ENCODE measurements at places on chromosomes 4 and X.

GRCh38 chr4:130044788-130045531, 949.0 kb downstream of the C4orf33 start:
- no peak for DNase-seq

- DNase-seq: no peak
Observed at GRCh38 chr4:163649557-163650091, 155.1 kb downstream of the TMA16 start.

GRCh38 chrX:68684291-68684918, 36.9 kb downstream of the STARD8 start:
- peak; percentile 15 for DNase-seq

- no peak for DNase-seq
Observed at GRCh38 chrX:41240509-41240908, 93.5 kb upstream of the DDX3X start.

DNA sequence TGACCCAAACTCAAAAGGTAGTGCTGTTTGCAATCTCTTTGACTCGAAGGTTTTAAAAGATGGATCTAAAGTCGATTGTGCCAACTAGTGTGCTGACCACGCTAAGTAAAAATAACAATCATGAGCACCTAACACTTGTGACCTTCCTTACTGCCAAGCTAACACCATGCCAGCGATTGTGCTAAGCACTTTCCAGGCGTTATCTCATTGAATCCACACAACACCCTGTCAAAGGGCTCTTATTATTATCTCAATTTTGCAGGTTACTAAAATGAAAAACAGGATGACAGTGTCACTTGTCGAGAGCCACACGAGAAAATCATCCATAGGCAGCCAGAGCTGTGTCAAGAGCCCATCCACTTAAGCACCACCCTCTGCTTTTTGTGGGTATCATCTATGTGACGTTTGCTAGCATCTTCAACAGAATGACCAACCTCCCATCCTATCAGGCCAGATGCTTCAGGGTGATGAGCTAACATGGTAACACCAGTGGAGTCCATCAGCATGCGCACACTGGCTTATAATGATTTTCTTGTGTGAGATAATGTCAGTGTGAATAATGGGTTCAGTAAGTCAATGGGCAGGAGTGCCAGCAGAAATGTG, 893 bp upstream of the GAB3 start:
- no peak for DNase-seq

DNA sequence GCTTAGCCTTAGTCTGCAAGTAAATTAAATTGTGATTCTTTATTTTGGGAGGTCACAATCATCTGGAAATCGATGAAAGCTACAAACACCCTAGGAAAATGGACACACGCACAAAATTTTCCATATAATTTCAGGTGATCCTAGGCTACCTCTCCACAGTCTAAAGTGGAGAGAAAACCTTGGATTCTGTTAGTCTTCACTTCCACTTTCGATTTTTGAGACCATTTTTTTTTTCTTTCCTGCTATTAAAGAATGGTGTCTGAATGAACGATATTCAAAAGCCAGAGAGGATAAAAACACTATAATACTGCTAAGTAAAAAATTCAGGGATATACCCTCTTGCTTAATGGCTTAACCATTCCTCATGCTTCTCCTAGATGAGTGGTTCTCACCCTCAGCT, 1.7 kb downstream of the FBXL5 start:
- DNase-seq: no peak

DNA sequence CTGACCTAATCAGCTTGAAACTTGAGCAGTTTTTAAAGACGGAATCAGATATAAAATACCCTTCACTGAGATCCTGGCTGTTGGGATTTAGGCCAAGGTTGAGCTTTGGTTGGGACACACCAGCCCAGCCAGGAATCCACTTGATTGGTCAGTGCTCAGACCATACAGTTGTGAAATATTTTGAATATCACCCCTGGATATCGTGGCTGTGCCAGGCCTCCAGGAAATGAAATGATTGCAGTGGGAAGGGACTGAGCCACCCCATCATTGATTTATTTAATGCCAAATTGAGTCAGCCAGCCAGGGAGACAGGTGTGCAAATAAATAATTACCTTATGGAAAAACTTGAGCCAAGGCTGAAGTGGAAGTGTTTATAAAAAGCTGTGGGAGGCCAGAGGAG, 128.4 kb upstream of the SCML1 start:
- no peak for DNase-seq

DNA sequence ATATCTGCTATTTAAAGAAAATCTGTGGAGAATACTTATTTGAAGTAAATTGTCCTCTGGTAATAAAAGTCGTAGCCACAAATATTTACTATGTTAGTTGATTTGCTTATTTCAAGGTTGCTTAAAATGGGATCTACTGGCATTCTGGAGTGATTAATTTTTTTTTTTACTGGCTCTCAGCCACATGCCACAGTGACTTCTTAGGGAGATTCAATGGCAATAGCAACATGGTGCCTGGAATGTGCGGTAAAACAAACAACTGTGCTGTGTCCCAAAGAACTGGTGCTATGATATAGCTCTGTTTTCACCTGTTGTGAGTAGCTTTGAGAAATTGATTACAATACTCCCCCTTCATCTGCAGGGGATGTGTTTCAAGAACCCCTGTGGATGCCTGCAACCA, 324.3 kb downstream of the GPAT3 start:
- no peak for DNase-seq

- no peak for DNase-seq
Observed at GRCh38 chr4:10288830-10289537, 168.2 kb downstream of the ZNF518B start.

DNA sequence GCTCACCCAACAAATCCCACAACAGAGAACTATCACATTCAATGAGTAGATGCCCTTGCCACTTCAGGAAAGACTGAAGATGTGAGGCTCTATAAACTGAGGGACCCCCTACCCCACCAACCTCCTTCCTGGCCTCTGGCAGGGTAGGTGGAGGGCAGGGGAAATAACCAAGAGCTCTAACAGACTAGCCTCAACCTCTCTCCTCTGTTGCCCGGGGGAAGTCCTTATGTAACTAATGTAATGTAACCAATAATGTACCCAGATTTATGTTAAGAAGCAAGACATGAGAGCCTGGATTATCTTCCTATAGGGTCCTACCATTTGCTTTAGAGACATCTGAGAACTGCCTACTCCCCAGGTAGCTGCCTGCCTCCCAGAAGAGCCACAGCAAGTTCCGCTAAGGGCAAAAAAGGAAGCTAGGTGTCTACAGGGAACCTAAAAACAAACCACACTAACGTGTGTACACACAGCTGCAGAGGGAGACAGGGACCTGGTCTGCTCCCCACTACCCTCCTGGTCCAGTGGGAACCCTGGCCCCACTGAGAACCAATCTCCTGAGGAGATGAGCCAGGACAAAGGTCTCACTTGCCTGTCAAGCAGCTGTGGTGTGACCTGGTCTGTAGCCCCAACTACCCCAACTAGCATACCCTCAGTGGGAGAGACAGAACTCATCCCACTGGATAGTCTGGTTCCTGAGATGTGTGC, 17.7 kb downstream of the OTUD5 start:
- no peak for DNase-seq

DNA sequence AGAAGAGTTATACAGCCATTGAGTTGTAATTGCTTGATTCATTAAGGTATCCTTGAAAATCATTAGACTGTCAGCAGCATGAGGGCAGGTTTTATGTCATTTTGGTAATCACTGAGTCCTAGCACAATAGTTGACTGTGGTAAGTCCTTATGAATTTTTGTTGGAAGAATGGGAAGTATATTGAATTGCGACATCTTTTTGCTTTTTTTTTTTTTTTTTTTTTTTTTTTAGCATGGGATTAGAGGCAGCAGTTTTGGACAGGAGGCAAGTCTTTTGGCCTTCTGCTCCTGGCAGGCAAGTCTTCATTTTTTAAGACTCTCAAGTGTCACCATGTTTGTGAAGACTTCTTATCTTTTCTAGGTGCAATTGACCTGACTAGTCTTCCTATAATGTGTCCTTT, 29.7 kb downstream of the PRRG1 start:
- DNase-seq: no peak

DNA sequence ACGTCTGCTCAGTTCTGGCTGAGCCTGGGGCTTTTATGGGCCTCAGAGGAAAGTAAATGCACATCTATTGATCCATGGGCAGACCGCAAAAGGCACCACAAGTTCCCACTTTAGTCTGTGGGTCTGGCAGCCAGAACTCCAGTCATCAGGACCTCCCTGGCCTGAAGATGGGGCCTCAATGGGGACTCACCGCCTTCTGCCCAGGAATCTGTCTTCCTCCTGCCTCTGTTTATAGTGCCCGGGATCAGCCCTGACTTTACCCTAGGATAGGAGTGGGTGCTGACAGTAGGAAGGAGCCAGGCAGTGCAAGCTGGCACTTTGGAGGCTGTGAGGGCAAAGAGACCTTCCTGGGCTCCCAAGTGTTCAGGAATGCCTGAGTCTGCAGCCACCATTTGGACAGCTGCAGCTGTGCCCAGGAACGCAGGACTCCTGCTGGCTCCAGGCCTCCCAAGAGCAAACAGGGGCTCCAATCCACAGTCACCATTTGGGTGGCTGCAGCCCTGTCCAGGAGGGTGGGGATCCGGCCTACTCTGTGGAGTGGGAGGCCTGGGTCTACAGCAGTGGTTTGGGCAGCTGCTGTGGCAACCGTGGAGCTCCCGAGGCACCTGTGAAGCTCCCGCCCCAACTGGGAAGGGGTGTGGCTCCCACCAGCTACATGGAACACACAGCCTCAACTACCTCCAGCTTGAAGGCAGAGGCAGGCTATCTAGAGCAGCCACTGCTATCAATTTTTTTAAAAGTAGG, 1440.9 kb upstream of the ADGRL3 start:
- DNase-seq: no peak

DNA sequence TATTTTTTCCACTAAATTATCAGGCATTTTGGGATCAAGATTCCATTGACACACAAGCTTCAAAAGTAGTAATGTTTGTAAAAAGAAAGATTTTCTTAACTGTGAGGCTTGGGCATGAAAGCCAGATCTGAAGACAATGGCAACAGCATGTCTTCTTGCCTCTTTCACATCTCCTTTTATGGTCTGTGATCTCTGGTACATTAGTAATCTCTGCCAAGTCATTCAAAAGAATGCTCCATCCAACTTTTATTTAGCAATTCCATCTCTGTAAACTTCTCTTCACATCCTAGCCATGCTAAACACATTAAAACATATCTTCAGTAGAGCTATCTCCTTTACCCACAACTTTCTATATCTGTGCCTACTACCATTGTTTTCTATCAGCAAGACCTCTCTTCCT, 465.4 kb downstream of the FAT4 start:
- no peak for DNase-seq

DNA sequence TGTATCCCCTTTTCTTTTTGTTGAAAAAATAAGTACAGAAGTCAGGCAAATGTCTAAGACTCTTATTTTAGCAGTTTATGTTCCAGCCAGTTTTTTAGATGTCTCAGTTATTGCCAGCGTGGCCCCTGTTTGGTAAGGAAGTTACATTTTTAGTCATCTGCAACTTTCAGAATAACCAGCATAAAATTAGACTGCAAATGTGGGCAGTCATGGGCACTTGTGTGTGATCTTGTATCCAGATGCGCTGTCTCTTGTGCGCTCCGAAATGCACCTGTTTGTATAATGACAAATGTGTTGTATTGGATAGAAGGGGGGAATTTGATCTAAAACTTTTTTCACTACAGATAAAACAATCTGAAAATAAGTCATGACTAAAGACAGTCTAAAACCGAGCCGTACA, 44.3 kb upstream of the CLCN4 start:
- no peak for DNase-seq

- no peak for DNase-seq
Observed at GRCh38 chr4:11430536-11430935, 1.8 kb upstream of the HS3ST1 start.

GRCh38 chr4:168636506-168637196, 139.8 kb downstream of the PALLD start:
- no peak for DNase-seq

- DNase-seq: no peak
Observed at GRCh38 chrX:3449287-3449686, 102.8 kb upstream of the MXRA5 start.

DNA sequence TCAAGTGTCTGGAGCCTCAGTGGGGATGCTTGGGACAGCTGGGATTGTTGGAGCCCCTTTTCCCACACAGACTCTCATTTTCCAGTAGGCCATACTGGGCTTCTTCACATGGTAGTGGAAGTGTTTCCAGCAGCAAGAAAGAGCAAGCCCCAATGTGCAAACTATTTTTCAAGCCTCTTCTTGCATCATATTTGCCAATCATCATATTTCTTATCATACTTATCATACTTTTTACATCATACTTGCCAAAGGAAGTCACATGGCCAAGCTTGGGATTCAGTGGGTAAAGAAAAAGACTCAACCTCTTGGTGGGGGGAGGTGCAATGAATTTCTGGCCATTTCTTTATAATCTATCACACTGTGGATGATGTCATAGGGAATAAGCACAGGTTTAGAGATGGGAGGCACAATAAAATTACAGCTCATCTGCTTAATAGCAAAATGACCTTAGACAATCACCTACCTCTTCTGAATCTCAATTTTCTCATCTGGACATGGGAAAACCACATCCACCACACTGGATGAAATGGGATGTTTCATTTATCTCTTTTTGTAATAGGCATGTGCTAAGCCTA, 174.2 kb downstream of the MID1IP1 start:
- DNase-seq: no peak

- no peak for DNase-seq
Observed at GRCh38 chrX:275476-275966, 5.7 kb upstream of the PLCXD1 start.

GRCh38 chr4:155062948-155063347, 145.5 kb upstream of the NPY2R start:
- no peak for DNase-seq

- no peak for DNase-seq
Observed at GRCh38 chr4:2443061-2443730, 24.4 kb downstream of the CFAP99 start.

GRCh38 chr4:118337954-118338353, 14.8 kb downstream of the PRSS12 start:
- DNase-seq: no peak

GRCh38 chrX:130048686-130049222, 61.5 kb downstream of the ELF4 start:
- no peak for DNase-seq

DNA sequence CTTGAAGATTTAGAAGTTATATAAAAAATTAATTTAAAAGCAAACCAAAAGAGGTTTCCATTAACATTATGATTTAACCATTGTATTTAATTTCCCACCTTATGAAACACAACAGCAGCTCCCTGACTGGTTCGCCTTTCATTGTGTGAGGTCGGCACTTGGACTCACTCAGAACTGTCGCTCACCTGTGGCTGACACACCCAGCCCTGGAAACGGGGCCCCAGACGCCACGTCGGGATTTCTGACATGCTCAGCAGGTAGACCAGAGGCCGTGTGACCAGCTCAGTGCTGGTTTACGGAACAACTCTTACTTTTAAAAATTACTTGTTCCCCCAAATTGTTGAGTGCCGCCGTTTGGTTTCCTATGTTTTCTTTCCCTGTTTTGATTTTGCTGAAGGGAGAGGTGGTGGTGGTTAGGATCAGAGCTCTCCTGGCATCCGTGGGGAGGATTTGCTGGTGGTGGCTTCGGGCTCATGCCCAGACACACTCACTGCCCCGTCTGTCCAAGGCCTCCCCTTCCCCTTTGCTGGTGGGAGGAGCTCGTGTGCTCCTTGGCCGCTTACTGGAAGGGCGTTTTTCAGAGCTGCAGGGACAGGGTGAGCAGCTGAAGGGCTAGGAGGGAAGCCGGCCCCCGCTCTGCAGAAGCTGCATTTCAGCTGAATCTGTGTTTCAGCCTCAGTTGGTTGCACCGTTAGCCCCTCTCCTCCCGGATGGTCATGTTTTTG, 59.2 kb downstream of the CPLX1 start:
- DNase-seq: no peak
